ENCODE measurements at places on chromosomes 6 and 20. TPM values are rescaled to one million over a fixed set of nuclear protein-coding genes. Genes with fewer than 3 reads are reported as not detected.

Gene CFB
- 34.6 TPM for total RNA-seq

Gene PTK6
- 0.13 TPM for total RNA-seq

Gene GFRAL
- not detected for total RNA-seq

Gene HFE
- total RNA-seq: 15.4 TPM

Gene THEMIS
- not detected for total RNA-seq

Gene DDO
- 4.9 TPM for total RNA-seq

Gene SMIM13
- total RNA-seq: 5.5 TPM

Gene RAMACL
- total RNA-seq: 7.5 TPM

Gene TNF
- total RNA-seq: not detected

Gene TPMT
- total RNA-seq: 20.4 TPM

Gene DLL1
- 1.0 TPM for total RNA-seq

Gene PROKR2
- total RNA-seq: not detected

Gene NNAT
- 0.13 TPM for total RNA-seq

Gene HTR1E
- not detected for total RNA-seq

Gene ERGIC3
- total RNA-seq: 412 TPM

Gene ERVFRD-1
- total RNA-seq: not detected

Gene MAPK13
- 8.3 TPM for total RNA-seq

Gene HLA-DPB1
- total RNA-seq: 21.0 TPM

Gene ENPP4
- 1.6 TPM for total RNA-seq

Gene AURKA
- 26.7 TPM for total RNA-seq

Gene MMP24
- total RNA-seq: 1.4 TPM

Gene PRSS16
- not detected for total RNA-seq

Gene PSMF1
- total RNA-seq: 144 TPM

Gene MLIP
- total RNA-seq: 0.32 TPM

Gene MEA1
- total RNA-seq: 48.7 TPM

Gene SH3BGRL2
- total RNA-seq: 2.9 TPM

Gene SYNE1
- 241 TPM for total RNA-seq

Gene AVP
- not detected for total RNA-seq

Gene MOG
- total RNA-seq: not detected

Gene BLCAP
- 30.2 TPM for total RNA-seq

Gene DNMT3B
- total RNA-seq: 2.0 TPM

Gene MUC21
- not detected for total RNA-seq

Gene DUSP22
- 20.8 TPM for total RNA-seq

Gene GPR6
- total RNA-seq: not detected

Gene FAM83C
- total RNA-seq: 0.11 TPM

Gene JPH2
- total RNA-seq: 0.22 TPM

Gene SLC17A3
- total RNA-seq: not detected
